Activated CD4-positive, alpha-beta T cell treated with anti-CD3 and anti-CD28 coated beads for 48 hours (primary cell): ENCODE measurements at places on chromosomes 12 and 14.

DNA sequence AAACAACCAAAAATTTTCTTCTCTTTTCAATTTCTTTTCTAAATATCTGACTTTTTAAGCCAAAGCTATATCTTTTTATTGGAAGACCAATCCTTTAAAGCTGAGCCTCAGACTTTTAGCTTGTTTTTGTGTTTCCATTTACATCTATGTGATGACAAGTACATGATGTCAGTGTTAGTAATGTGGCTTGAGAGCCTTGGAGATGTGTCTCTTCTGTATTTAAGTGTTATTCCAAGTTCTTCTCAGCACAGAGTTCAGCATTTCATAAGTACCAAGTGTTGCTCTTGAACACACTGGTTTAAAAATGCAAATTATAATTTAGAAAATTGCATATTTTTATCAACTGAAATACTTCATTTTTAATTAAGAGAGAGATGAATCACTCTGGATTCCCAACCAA is 948.9 kb upstream of the FLRT2 start:
- DNase-seq, result no peak

DNA sequence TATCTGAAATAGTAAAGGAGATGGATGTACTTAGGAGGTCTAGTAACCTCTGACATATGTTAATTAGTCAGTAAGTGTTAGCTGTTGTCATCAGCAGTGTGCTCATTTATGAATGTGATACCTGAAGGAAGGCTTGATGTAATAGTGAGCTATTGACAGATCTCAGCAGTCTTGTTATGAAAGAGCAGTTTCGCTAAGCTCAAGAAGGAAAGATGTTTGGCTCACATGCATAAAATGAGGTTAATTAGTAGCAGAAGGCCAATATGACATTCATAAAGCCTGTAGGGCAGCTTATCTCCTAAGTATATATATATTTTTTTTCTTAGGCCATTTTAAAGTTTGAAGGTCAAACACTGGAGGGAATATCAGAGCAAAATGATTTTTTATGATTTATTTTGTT is 2.8 kb downstream of the FAM234B start:
- DNase-seq, result no peak

- DNase-seq, result no peak
Measured at GRCh38 chr12:102631274-102631673, 150.9 kb upstream of the IGF1 start.

DNA sequence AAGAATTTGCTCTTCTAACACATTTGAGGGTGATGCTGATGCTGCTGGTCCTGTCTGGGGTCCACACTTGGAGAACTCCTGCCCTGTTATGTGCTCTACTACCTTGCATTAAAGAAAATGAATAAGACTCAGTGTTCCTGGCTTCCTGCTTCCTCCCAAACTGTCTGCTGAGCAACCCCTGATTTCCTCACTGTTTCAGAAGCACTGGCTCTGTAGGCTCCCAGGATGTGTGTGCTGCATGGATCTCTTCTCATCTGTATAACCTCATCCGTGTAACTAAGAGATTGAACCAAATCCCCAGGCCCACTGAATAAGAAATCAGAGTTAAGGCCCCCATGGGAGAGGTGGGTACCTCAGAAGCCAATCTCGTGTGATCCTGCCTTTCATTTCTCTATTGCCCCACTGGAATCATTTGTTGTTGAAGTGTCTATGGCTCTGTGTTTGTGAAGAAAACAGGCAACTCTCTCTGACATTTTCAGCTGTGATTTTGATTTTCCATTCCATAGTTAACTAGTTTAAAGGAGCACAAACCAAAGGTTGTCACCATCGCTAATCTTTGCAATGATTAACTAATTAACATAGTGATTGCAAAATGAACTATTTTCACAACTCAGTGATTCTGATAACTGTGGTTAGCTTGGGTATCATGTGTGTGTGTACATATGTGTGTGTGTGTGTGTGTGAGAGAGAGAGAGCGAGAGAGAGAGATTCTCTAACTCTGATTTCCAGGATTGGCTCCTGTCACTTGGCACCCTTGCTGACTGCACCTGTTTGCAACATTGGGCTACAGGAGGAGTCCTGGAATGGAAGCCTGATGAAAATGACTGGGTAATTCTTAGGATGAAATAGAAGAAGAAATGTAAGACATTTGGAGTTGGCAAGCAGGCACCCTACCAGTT is 196.2 kb downstream of the SLC38A4 start:
- no peak for DNase-seq
